ENCODE measurements at places on chromosomes 6 and 20.

- DNase-seq = no peak
These were observed 19.2 kb upstream of the TSPYL1 start for GRCh38 chr6:116298973-116299372.

- no peak for DNase-seq
These were observed 13.9 kb upstream of the KLHL31 start for GRCh38 chr6:53679446-53679933.

- DNase-seq = peak; percentile 52
These were observed 23.9 kb downstream of the RPRD1B start for GRCh38 chr20:38057351-38057972.

DNA sequence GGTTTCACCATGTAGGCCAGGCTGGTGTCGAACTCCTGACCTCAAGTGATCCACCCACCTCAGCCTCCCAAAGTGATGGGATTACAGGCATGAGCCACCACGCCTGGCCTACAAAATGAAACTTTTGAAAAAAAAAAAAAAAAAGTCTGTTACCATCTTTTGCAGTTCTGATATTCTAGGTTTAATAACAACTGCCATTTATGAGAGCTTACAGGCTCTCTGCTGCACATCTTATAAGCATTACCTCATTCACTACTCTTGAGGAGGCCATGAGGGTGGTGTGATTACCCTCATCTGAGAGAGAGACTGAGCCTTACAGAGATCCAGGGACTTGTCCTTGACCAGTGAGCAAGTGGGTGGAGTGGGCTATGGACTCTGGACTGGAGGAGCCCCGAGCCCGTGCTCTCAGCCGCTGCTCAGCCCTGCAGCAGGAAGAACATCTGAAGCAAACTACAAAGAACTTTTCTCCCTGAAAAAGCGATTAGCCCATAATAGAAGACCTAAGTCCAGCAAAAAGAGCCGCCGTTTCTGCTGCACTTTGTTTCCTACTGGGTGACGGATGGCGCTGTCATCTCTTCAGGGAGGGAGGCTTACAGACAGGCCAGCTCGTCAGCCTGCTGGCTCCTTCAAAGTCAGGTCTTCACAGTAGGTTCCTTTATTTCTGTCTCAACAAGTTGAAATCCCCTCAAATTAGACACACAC, 119.8 kb upstream of the AKAP12 start:
- no peak for DNase-seq

DNA sequence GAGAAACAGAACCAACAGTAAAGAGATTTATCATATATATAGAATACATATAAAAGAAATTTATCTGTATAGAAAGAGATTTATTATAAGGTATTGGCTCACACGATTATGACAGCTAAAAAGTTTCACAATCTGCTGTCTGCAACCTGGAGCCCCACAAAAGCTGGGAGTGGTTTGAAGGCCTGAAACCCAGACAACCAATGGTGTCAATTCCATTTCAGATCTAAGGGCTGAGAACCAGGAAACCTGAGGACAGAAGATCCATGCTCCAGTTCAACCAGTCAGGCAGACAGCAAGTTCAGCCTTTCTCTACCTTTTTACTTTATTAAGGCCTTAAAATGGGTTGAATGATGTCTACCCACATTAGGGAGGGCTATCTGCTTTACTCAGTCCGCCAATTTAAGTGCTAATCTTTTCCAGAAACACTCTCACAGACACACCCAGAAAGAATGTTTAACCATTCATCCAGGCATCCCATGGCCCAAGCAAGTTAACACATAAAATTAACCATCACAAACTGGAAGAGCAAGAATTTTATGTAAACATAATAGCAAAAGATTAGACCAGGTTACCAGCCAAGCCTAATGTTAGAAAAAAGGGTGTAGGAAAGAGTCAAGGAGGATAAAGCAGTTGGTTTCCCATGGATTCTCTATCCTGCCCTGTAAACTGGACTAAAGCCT, 170.9 kb downstream of the FUT9 start:
- DNase-seq = no peak

DNA sequence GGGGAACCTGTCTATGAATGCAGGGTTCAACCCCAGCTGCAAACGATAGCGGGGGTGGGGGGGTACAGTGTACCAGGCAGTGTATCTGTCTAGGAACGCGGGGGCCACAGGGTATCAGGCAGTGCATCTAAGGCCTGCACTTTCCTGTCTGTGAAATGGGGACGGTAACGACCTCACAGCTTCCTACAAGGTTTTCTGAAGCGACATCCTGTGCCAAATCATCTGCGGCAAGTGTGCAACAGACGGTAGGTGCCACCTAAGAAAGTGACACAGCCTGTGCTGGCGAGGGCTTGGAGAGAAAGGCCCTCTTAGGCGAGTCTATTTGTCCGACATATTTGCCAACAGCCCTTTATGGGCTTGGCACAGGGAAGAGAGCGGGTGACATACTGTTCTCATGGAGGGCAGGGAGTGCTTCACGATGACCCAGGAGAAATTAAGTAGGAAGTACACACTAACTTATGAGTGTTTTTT, 3.8 kb downstream of the DIDO1 start:
- DNase-seq = no peak

DNA sequence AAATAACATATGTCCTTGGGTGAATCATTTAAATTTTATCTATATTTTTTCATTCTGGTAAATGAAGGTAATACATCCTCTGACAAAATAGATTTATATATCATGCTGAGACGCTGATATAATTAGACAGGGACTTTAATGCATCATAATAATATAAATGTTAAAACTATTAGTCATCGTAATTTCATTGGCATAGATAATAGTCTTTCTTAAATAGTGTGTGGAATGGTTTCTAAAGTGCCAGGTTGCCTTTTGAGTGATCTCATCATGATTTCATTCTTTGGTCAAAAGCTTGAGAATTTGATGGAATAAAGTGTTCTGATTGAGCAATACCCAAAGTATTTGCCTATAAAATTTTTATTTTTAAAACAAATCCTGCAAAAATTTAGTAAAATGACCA, 43.2 kb upstream of the BMP5 start:
- DNase-seq = no peak

DNA sequence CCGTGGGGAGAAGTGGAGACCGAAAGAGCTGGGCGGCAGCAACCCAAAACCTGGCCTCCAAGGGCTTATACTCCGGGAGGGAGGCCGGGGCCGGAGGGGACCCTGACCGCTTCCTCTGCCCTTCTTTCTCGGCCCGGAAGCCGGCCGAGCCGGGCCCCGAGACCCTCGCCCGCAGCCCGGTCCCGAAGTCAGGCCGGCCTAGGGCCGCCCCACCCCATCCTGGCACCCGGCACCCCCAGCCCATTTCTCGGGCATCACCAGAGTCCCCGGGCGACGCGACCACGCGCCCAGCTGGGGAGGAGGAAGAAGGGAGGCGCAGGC, 572 bp upstream of the ZDHHC14 start:
- DNase-seq = no peak

DNA sequence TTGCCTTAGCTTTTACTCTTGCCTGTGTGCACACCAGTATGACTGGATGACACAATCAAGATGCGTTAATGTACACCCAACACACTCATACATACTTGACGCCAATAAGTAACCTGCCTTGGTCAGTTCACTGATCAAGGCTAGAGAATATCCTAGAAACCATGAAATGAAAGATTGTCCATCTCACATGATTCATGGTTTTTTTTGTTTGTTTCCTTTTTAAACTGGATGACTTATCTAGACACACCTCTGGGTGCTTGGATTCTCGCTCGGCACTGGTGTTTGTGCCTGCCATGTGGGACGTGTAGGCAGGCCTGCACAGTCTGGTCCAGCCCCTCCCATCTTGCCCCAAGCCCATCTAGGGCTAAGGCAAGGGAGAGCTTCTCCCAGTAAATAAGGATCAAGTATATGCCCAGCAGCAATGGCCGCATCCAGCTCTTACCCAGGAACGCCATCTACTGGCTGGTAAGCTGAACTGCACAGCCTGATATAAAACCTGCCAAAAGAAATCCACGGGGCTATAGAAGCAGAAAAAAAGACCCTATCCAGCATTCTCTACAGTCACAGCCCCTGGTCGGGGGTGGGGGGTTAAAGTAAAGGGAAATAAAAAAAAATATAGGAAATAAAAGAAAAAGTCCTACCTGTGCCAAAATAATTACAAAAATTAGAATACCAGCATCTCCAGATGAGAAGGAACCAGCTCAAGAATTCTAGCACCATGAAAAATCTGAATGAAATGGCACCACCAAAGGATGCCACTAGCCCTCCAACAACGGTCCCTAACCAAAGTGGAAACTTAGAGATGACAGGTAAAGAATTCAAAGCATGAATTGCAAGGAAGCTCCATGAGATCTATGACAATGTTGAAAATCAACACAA, 73.3 kb downstream of the OTOR start:
- peak; percentile 9 for DNase-seq

DNA sequence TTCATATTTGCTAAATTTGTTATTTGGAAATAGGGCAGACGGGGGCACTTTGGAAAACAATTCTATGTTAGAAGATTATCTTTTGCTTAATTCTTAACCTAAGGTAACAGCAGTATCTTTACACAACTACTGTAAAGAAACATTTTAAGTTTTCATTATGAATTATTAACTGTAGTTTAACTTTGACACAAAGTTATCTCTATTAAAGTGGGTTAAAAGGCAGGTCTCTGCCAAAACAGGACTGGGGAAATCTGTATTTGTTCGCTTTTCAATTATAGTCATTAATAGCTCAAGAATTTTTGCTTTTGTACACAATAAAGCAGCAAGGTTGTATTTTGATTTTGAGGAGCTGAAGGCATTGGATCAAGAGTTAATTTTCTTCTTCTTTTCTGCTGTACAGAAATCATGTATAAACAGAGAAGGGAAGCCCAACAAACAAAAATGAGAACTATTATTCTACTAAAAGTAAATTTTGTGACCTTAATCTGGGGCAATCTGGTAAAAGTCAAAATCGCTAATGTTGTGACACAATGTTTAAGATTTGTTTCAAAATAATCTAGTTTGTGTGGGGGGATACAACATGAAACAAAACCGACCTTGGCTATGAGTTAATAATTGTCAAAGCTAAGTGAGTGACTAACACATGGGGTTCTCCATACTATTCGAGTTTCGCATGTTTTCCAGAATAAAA, 2.9 kb downstream of the STAU1 start:
- DNase-seq = no peak

GRCh38 chr6:15148356-15148946, 97.4 kb upstream of the JARID2 start:
- DNase-seq = no peak

DNA sequence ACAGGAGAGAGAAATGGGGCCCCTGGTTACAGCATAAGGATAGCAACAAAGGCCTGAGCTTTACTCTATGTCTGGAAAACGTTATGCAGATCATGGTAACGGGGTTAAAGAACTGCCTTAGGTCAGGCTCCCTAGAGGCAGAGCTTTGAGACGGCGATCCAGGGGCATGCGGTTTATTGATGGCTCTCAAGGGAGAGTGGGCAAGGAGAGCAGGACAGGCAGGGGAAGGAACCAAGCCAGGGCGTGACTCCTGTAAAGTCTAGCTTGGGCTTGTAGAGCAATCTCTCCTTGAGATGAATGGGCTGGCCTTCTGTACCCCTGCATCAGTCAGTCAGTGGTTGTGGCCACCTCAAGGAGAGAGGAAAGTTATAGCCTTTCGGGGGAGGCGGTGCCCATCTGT, 12.5 kb upstream of the FERMT1 start:
- no peak for DNase-seq

DNA sequence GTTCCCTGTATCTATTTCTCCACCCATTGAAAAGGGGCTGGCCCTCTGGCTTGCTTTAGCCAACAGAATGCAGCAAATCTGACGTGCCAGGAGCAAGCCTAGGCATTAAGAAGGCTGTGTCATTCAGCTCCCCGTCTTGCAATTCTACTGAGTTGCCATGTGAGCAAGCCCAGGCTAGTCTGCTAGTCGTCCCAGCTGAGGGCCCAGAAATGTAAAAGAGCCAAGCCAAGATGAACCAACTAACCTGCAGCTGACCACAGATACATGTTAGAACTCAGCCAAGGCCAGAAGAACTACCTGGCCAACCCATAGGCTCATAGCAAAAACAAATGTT, 30.1 kb downstream of the PREP start:
- no peak for DNase-seq

- no peak for DNase-seq
These were observed 51.5 kb downstream of the STK4 start for GRCh38 chr20:45017857-45018256.

DNA sequence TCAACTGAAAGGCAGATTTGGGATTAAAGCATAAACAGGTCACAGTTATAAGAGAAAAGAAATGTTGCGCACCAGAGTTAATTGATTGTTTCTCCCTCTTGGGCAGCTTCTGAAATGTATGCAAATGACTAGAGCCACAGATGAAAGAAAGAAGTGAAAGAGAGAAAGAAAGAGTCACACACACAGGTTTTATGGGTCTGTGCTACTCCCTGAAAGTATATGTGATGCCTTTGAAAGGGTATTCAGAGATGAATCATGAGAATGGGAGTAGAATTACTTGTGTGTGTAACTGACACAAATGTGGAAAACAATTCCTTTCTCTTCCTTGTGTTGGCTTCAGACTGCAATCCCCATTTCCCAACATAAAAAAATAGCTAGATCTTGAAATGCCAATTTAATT, 196.9 kb downstream of the FOXA2 start:
- no peak for DNase-seq

DNA sequence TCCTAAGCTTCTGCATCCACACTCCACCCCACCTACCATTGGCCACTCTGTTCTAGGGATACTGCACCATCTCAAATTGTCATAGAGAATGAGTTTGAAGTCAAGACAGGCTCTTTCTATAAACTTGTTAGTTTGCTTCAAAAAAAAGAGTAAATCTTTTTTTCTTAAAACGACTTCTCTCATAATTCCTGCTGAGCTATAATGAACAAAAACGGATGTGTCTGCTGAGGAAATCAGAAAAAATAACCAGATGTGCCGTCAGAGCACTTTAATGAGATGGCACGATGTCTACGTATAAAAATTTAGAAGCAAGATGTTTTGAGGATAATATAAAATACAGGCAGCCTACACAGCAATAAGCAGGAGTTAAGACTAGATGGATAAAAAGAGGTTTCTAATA, 24.0 kb upstream of the DDO start:
- no peak for DNase-seq

- DNase-seq = no peak
These were observed 681.8 kb downstream of the TBC1D32 start for GRCh38 chr6:120652506-120652905.

DNA sequence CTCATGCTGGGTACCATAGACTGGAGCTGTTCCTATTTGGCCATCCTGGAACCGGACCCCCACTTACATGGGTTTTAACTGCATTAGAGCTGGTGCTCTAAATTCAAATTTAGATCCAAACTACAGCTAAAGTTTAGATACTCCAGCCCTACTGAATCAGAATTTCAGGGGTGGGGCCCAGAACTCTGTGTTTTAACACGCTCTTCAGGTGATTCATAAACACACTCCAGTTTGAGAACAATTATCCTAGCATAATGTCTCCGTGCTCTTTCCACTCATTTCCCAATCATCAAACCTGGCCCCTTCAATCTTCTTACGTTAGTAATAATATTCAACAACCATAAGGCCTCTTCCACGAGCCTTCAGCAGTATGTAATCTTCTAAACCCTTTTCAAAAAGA, 15.3 kb downstream of the TRPC4AP start:
- DNase-seq = no peak

DNA sequence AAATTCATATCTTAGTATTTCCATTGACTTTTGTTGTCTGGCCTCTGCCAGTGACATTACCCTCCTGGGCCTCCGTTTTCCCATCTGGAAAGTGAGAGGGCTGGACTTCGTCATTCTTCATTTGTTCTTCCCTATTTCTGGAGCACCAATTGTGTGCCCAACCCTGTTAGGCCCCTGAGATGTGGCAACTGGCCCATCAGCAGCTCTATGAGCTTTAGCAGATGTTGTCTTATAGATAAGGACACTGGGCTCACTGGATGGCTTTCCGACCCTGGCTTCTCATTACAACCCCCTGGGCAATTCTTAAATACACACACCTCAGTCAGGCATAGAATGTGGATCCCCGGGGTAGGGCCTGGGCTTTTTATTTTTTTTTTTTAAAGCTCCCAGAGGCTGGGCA, 14.7 kb downstream of the PABPC1L start:
- no peak for DNase-seq
